ENCODE measurements at places on chromosomes 5 and 9.

DNA sequence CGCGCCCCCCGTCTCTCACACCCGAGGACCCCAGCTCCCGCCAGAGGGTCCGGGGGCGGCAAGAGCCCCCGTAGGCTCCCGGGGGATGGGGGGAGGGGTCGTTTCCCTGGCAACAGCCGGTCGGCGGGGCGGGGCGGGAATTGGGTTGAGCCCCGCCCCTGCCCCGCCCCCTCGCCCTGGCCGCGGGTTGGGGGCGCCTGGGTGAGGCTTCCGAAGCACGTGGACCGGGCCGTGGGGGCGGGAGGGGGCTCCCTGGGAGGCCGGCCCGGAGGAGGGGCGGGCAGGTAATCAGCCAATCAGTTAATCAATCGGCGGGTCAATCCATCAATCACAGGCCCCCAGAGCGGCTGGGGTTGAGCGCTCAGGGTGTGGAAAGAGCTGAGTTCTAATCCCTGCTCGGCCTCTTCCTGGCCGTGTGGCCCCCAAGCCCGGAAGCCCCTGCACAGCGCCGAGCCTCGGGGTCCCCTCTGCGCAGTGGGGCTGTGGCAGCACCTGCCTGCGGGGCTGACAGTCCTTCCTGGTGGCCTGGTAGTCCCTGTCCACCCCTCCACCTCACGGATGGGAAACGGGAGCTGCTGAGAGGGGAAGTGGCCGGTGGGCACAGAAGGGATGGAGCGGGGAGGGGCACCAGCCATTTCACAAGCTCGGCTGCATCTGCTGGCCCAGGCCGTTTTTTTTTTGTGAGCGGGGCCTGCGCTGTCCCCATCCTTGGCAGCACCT lies 174.2 kb upstream of the IER5L start:
- no peak for DNase-seq

GRCh38 chr9:128877852-128878251 lies 3.9 kb downstream of the KYAT1 start:
- DNase-seq, result no peak

DNA sequence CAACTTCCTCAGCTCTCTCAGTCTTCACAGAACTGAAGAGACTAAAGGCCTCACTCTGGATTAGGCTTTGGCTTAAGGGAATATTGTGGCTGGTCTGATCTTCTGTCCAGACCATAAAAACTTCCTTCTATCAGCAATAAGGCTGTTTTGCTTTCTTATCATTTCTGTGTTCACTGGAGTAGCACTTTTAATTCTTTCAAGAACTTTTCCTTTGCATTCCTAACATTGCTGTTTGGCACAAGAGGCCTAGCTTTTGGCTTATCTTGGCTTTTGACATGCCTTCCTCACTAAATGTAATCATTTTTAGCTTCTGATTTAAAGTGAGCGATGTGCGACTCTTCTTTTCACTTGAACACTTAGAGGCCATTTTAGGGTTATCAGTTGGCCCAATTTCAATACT lies 88.7 kb upstream of the ACOT12 start:
- no peak for DNase-seq

DNA sequence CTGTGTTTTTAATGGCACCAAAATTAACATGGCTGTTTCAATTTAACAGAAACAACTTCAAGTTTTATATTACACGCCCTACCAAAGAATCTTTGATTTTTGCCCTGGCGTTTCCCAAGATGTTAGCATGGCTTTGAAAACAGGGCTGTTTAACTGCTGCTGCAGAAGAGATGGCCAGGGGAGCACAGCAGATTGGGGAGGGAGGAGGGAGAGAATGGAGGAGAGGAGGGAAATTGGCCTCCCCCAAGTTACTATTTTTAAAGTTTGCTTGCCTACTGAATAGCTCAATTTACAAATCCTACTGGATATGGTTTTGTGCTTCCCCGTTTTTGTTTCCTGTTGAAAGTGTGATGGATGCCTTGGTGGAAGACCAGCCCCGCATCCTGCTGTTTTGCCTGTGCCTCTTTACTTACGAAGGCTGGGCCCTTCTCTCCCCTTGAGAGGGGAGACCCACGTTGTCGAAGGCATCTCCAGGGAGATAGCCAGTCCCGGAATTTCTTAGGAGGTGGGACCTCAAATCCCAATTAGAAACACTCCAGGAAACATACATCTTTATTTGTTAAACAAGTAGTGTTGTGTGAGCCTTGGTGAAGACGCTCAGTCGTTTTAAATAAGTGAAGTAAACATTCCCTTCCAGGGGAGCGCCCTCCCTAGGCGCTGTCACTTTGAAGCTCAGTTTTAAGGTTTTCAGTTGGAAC lies 98.6 kb downstream of the AOPEP start:
- no peak for DNase-seq

- DNase-seq, result no peak
Observed at GRCh38 chr9:131385296-131385695, 8.6 kb upstream of the PRRC2B start.

- DNase-seq, result no peak
Observed at GRCh38 chr9:129282272-129282671, 104.2 kb upstream of the IER5L start.

- no peak for DNase-seq
Observed at GRCh38 chr9:133955821-133956411, 36.2 kb downstream of the VAV2 start.

- no peak for DNase-seq
Observed at GRCh38 chr5:102800427-102800826, 45.3 kb downstream of the PAM start.

GRCh38 chr5:41763081-41763480 lies 107.1 kb downstream of the OXCT1 start:
- DNase-seq, result no peak

- DNase-seq, result no peak
Observed at GRCh38 chr9:3479514-3480352, 46.1 kb downstream of the RFX3 start.

GRCh38 chr9:136693490-136694162 lies 6.4 kb upstream of the AGPAT2 start:
- DNase-seq, result no peak

DNA sequence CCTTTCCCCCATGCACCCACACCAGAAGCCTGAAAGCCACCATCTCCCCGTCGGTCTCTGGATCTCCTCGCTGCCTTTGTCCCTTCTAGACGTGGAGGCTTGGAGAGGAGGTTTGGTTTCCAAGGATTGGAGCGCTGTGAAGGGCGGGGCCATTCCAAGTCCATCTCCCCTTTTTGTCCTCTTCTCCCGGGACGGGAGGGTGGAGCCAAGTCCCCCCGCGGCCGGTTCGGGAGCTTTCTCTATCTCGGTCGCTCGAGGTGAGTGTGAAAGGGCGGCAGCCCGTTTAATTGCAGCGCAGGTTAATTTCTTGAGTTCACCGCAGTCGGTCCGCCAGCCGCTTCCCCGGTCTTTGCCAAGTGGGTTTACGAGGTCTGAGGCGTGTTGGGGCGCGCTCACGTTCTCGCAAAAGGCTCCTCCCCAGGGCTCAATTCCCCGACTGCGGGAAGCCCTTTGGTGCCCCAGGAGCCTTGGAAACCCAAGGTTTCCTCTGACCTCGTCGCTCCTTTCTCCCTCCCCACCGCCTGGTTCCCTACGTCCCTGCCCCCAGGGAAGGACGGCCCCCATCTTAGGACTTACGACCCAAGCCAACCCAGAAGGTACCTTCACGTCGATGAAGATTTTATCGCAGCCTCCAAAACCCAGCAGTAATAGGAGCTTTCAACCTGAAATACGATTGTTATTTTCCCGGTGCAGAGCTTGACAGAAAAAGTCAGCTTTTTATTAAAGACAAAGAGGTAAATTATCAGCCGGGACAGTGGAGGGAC lies 2.8 kb upstream of the ZNF462 start:
- no peak for DNase-seq

- DNase-seq, result no peak
Observed at GRCh38 chr5:69043655-69043996, 50.2 kb upstream of the SLC30A5 start.

DNA sequence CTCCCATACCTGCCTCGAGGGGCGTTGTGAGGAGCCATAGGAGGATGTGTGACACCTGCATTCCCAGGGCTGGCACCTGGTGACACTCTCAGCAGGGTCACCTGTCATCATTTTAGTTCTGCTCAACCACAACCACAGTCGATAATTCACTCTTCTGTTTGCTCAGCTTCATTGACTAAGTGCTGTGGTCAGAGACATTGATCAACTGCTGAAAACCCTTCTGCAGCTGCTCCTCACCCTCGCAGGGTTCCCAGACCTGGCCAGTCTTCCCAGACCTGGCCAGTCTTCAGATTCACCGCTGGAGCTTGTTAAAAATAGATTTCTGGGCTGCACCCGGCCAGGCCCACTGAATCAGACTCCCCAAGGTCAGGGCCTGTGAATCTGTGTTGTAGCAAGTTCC lies 92.8 kb downstream of the MVB12B start:
- no peak for DNase-seq

DNA sequence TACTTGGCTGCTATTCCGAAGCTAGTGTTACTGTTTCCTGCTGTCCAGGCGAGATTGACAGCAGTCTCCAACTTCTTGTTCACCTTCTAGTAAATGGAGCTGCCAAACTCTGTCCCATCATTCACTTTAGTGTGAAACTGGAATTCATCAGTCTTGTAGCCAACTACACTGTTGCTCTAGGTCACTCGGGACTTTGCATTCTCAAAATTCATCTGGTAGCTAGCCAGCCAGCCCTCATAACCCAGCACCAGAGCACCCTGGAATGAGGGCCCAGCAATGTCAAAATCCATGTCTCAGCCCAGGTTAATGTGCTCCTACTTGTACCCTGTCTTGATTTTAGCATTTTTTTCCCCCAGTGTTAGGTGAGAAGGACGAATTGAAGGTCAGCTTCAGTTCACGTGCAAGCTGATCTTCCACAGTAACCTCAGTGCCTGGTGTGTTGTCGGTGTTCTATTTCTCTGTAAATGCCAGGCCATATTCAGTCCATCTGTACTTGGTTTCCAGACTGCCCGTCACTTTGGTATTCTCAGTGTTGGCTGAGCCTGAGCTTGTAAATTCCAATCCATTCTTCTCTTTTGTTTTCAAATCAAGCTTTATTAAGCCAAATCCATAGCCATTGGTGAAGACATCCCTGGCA lies 28.9 kb downstream of the ZNF169 start:
- DNase-seq, result no peak

DNA sequence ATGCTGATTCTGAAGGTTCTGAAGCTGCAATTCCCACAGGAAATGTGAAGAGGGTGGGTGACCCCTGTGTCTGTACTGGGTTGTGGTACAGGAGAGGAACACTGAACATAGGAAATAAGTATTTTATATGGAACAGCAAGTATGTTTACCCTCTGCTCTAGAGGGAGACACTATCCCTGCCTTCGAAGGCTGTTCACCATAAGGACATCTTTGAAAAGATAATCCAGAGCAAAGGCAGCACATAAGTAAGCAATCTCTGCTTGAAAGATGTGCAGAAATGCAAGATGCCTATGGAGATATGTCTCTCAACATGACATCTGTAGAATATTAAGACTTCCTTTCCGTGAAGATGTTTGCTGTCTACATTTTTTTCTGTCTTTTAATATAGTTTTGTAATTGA lies 184.4 kb upstream of the EFNA5 start:
- no peak for DNase-seq

DNA sequence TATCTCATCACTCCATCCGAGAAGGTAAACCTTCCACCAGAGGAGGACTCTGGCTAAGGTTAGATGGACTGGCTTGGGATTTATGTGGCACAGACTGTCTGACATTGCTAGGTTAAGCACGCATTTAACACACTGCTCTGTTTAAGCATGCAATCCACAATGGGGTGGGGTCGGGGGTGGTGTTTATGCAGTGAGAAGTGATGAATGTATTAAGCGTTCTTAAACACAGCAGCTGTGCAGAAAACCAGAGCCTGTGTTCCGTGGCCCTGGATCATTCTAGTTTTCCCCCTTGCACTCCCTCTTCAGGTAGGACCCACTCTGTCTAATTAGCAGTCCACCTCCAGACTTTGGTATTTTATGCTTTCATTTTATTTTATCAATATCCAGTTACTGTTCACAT lies 46.4 kb downstream of the STXBP1 start:
- DNase-seq, result no peak

- no peak for DNase-seq
Observed at GRCh38 chr9:8879284-8879683, 1079.7 kb upstream of the DMAC1 start.

- DNase-seq, result no peak
Observed at GRCh38 chr9:116844621-116845020, 157.5 kb downstream of the TRIM32 start.

GRCh38 chr5:139295346-139296057 lies 2.0 kb downstream of the MATR3 start:
- DNase-seq, result no peak

DNA sequence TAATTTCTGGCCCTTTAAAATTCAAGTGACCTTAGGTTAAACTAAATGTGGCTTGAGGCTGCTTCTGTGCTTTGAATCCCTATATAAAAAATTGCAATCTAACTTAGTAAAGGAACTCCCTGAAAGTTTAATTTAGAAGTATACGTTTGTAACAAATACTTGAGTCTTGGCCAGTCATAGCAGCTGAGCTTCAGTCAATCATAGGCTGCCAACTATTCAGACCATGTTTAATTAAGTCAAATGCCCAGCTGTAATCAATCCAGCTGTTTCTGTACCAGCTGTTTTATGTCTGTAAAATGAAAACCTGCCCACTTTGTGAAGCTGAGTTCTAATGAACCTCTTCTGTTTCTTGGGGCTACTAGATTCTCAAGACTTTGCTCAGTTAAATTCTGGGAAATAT lies 760.1 kb downstream of the MAT2B start:
- no peak for DNase-seq

- DNase-seq, result no peak
Observed at GRCh38 chr9:85943757-85944430, 2.9 kb downstream of the NAA35 start.

- DNase-seq, result no peak
Observed at GRCh38 chr5:74517700-74518099, 122.8 kb downstream of the ENC1 start.

GRCh38 chr5:10505517-10506095 lies 58.3 kb upstream of the ANKRD33B start:
- no peak for DNase-seq

- no peak for DNase-seq
Observed at GRCh38 chr5:36528588-36528987, 77.8 kb upstream of the SLC1A3 start.

GRCh38 chr9:126650404-126651341 lies 36.9 kb downstream of the LMX1B start:
- DNase-seq, result no peak

- DNase-seq, result no peak
Observed at GRCh38 chr5:172792701-172793570, 21.9 kb upstream of the DUSP1 start.

DNA sequence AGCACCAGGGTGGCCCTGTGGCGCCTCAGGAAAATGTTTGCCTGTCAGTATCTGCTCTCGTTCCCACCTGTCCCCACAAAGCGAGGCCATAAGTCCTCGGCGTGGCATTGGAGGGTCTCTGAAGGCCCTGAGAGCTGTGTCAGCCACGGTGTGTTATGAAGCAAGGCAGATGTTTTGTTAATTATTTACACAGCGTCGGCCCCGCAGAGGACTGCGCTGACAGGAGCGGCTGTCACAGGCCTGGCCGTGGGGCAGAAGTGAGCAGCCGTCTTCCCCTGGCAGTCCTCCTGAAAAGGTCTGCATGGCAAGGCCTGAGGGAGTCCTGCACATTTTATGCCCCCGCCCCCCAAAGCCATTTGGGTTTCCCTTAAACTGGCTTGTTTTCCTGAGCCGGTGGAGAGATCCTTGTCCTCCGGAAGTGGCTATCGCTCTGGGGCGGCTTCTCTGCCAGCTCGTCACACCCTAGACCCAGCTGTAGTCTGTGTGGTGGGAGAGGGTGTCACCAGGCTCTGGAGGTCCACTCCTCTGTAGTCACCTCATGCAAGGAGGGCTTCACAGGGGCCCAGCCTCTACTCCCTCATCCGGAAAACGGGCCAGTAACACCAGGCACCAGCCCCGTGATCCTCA lies 6.2 kb downstream of the NEK6 start:
- DNase-seq, result no peak

- DNase-seq, result peak; percentile 42
Observed at GRCh38 chr9:98045234-98046179, 11.0 kb upstream of the NANS start.

GRCh38 chr5:89707891-89708290 lies 701.7 kb downstream of the CETN3 start:
- DNase-seq, result no peak
